Peyer's patch (tissue), 4 donors: ENCODE measurements at places on chromosomes 5 and 9. TPM values are rescaled to one million over a fixed set of nuclear protein-coding genes. Genes with fewer than 3 reads are reported as not detected.
A peak's percentile ranks its signal among the peaks of the same experiment; 100 is the strongest.

DNA sequence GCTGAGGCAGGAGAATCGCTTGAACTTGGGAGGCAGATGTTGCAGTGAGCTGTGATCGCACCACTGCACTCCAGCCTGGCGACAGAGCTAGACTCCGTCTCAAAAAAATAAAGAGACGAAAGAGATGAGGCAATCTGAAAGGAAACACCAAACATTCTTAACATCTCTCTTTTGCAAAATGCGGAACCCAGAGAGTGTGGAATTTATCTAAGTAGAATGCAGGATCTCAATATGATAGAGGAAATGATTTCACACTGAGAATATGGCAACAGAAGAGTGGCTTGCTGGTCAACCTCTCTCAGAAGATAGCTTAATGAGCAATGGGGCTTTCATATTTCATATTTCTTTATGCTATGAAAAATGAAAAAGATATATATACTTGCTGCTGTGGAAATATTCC lies 33.4 kb upstream of the PCA3 start:
- no peaks in the 10 kb centered on the region for H3K27me3 ChIP-seq
- no peaks in the 10 kb centered on the region for H3K4me1 ChIP-seq
- no peaks in the 10 kb centered on the region for H3K36me3 ChIP-seq
- H3K4me3 ChIP-seq, result no peak overlapping the region
- DNase-seq, result no peak
- H3K27ac ChIP-seq, result no peak overlapping the region

GRCh38 chr5:124538191-124538590 lies 208.2 kb downstream of the ZNF608 start:
- no peak overlapping the region for H3K4me3 ChIP-seq
- DNase-seq, result no peak
- H3K27ac ChIP-seq, result no peak overlapping the region
- H3K36me3 ChIP-seq, result no peaks in the 10 kb centered on the region
- H3K4me1 ChIP-seq, result no peaks in the 10 kb centered on the region
- H3K27me3 ChIP-seq, result no peaks in the 10 kb centered on the region

DNA sequence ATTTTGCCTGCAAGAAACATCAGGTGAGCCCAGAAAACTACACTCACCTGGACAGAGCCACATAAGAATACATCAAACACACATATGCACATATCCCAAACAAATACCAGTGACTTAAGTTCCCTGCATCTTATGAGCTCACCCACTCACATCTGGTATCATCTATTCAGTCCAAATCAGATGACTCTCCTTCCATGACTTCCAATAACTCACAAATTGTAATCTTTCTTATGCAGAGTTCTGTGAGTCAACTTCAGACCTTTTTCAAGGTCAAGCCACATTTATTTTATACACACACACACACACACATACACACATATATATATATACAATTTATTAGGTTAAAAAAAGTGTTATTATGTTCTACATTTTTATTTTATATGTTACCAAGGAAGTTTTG lies 1711.9 kb upstream of the CDH9 start:
- H3K4me1 ChIP-seq, result no peaks in the 10 kb centered on the region
- no peak overlapping the region for H3K4me3 ChIP-seq
- H3K36me3 ChIP-seq, result no peaks in the 10 kb centered on the region
- H3K27me3 ChIP-seq, result no peaks in the 10 kb centered on the region
- DNase-seq, result no peak

GRCh38 chr5:147743678-147744374 lies 38.7 kb downstream of the JAKMIP2 start:
- no peaks in the 10 kb centered on the region for H3K27me3 ChIP-seq
- no peaks in the 10 kb centered on the region for H3K4me1 ChIP-seq
- no peak overlapping the region for H3K27ac ChIP-seq
- no peaks in the 10 kb centered on the region for H3K36me3 ChIP-seq
- DNase-seq, result no peak

- H3K27me3 ChIP-seq, result no peaks in the 10 kb centered on the region
- H3K36me3 ChIP-seq, result no peaks in the 10 kb centered on the region
- peak overlapping the region; percentile 96 for H3K27ac ChIP-seq
Measured at GRCh38 chr9:127968042-127968441, 12.7 kb downstream of the EEIG1 start.

DNA sequence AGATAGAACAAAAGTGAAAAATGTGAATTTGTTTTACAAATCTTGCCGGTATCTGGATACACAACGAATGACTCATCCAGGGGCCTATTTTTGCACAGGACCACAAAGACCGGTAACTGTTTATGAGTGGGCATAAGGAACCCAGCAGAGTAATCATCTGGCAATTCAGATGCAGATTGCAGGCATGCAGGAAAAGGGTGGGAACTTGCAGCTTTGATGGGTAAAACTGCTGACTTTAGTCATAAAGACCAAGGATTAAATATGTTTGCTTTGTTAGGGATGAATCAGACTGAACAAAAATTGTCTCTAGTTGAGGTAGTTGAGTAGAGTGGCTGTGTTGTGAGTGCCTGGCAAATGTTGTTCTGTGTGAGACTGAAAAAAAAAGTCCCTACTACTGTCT lies 309.6 kb upstream of the CCNH start:
- no peak overlapping the region for H3K4me3 ChIP-seq
- H3K4me1 ChIP-seq, result no peaks in the 10 kb centered on the region

DNA sequence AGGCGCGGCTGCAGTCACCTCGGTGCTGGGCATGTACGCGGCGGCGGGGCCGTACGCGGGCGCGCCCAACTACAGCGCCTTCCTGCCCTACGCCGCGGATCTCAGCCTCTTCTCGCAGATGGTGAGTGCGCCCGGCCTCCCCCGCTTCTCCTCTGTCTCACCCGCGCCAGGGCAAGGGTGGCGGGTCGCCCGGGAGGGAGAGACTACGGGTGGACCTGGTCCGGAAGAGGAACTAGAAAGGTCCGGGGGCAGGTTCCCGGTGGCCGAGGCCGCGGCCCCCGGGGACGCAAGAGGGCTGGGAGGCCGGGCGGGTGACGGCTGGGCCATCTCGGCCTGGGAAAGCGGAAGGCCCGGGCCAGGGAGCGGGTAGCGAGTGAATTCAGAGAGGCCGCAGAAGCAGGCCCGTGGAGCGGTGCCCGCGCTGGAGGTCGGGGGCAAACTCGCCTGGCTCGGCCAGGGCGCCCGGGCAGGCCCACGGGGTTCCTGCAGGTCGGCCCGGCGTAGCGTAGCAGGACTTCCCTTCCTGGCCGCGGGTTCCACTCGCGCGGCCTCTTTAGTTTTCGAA lies 711 bp downstream of the IRX1 start:
- no peaks in the 10 kb centered on the region for H3K4me1 ChIP-seq
- H3K36me3 ChIP-seq, result no peaks in the 10 kb centered on the region
- peak; percentile 29 for DNase-seq
- no peak overlapping the region for H3K4me3 ChIP-seq
- H3K27me3 ChIP-seq, result no peaks in the 10 kb centered on the region
- H3K27ac ChIP-seq, result no peak overlapping the region

- H3K27me3 ChIP-seq, result no peaks in the 10 kb centered on the region
- no peaks in the 10 kb centered on the region for H3K36me3 ChIP-seq
- DNase-seq, result no peak
Measured at GRCh38 chr9:100294341-100294740, 58.4 kb downstream of the TEX10 start.

GRCh38 chr5:136028782-136029742 lies at the start of gene TGFBI:
TGFBI (plus strand) TSS chr5:136028988; CDS start chr5:136029056, 68 bp downstream.
- H3K4me1 ChIP-seq, result peaks cover 29% of the 10 kb centered on the region
- peak within 1 kb of the TSS; percentile 35 for H3K27ac ChIP-seq
- no peaks in the 10 kb centered on the region for H3K36me3 ChIP-seq
- no peaks in the 10 kb centered on the region for H3K27me3 ChIP-seq
- DNase-seq, result peak; percentile 33

- H3K36me3 ChIP-seq, result no peaks in the 10 kb centered on the region
- no peak overlapping the region for H3K27ac ChIP-seq
- no peak for DNase-seq
- H3K4me3 ChIP-seq, result no peak overlapping the region
- H3K4me1 ChIP-seq, result no peaks in the 10 kb centered on the region
- no peaks in the 10 kb centered on the region for H3K27me3 ChIP-seq
Measured at GRCh38 chr5:83547161-83547560, 75.6 kb downstream of the VCAN start.

Gene C5orf15
- 12.4 TPM for total RNA-seq

Gene CRB2
- total RNA-seq, result 0.83 TPM
